Epithelial cell of alveolus of lung (primary cell): ENCODE measurements at places on chromosomes 5 and 9. TPM values are rescaled to one million over a fixed set of nuclear protein-coding genes. Genes with fewer than 3 reads are reported as not detected.

The PLAC8L1 gene
- not detected in 2 replicates for total RNA-seq

The SMC5 gene
- total RNA-seq, result 14.5 and 16.8 TPM in 2 replicates

The CARTPT gene
- not detected in 2 replicates for total RNA-seq

The PCDHA1 gene
- total RNA-seq, result not detected in 2 replicates

The ENDOG gene
- total RNA-seq, result 16.2 and 31.7 TPM in 2 replicates

The CCDC180 gene
- total RNA-seq, result 0.65 and 0.96 TPM in 2 replicates

The SLC45A2 gene
- not detected in 2 replicates for total RNA-seq

The PCDHB15 gene
- under 0.01 and 0.48 TPM in 2 replicates for total RNA-seq

The LRRC19 gene
- total RNA-seq, result not detected in 2 replicates

The FAM200C gene
- total RNA-seq, result 4.0 and 9.3 TPM in 2 replicates

The TLE1 gene
- 28.3 and 41.4 TPM in 2 replicates for total RNA-seq

The SLC36A3 gene
- not detected in 2 replicates for total RNA-seq

The ROR2 gene
- 16.3 and 79.0 TPM in 2 replicates for total RNA-seq
